Non-pigmented ciliary epithelial cell (primary cell): ENCODE measurements at places on chromosomes 12 and 14.
A peak's percentile ranks its signal among the peaks of the same experiment; 100 is the strongest.

- DNase-seq = no peak
Observed at GRCh38 chr14:92754966-92755365, 6.5 kb upstream of the LGMN start.

- DNase-seq = peak; percentile 18
Observed at GRCh38 chr14:39673270-39673711, 241.1 kb upstream of the FBXO33 start.

DNA sequence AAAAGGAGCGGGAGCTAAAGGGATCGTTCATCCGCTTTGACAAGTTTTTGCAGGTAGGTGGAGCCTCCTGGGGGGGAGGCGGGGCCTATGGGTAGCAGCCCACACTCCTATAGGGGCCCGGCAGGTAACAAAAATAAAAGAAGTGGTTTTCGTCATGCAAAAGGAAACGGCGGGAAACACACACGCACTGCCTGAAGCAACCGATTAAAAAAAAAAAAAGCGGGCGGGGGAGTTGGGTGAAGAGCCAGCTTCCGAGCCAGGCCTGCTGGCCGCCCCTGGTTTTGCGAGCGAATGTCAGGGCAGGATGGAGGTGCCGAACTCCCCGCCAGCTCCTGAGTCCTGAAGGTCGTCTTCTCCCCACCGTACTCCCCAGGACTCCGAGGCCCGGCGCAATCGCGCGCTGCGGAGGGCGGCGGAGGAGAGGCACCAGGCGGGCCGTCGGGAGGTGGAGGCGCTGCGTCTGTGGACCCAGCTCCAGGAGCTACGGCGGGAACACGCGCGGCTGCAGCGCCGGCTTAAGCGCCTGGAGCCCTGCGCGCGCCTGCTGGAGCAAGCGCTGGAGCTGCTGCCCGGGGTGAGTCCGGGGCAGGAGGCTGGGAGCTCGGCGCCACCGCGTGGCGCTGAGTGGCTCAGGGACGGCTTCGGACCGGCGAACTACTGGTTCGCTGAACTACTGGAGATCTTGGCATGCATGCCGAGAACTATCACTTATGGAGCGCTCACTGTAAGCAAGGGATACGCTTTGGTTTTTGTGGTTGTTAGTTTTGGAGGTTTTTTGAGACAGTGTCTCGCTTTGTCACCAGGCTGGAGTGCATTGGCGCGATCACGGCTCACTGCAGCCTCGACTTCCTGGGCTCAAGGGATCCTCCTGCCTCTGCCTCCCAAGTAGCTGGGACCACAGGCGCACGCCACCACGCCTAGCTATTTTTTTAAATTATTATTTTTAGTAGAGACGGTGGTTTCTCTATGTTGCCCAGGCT, 3.6 kb downstream of the CFAP73 start:
- DNase-seq = peak; percentile 30

DNA sequence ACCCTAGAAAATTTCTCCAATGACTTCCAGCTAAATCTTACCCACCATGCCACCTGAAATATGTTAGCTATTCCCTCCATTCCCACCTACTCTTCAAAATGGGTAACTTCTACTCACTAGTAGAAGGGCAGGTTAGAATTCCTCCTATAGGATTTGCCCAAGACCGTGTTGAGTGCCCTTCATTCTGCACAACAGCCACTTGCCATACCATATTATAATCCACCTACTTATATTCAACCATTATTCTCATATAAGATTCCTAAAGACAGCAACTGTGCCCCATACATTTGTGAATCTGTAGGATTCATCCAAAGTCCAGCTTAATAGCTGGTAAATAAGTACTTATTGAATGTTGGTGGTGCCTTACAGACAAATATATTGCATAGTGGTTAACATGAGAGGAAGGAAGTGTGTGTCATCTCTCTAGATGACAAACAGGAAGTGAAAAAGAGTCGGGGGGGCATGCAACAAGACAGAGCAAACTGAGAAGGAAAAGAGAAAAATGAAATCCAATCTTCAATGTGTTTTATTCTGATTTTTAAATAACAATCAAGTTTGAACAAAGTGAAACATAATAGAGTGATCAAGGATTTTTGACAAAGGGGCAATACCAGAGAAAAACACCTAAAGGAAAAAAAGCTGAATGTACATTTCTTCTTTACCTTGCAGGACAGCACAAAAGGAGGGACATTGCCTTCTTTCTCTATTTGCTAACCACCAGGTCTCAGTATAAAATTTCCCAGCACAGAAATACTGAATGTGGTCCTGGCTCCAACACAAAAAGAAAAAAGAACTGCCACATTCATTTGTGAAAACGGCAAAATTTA, 389.3 kb upstream of the USP15 start:
- no peak for DNase-seq

DNA sequence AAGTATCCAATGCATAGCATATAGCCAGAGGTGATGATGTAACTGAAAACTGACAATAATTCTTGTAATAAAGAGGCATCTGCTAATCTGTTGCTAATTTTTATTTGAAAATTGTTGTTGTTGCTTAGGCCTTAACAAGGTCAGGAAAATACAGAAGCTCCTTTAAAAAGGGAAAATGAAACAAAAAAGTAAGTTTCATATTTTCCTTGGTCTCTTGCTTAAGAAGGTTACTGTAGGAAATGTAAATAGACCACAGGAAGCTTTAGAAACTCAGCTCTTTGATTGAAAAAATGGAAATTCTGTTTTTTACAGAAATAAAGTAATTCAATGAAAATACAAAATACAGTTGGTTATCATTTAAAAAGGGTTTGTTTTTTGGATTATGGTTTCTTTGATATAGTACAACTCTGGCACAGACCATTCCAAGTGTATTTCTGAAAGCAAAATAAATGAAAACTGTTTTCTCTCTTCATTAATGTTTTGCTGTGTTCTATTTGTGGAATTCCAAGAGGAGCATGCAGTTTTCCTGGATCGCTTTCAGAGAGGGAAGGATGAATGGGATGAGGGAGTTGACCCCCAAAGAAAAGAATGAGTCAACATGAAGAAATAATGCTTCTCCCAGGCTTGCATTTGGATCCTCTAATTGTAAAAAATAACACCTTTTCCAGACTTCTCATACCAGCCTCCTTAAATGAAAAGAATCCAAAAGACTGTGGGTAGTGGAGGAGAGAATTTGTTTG, 398.0 kb upstream of the FAR2 start:
- no peak for DNase-seq

GRCh38 chr12:100170313-100170858, 27.7 kb upstream of the BLTP3B start:
- no peak for DNase-seq

DNA sequence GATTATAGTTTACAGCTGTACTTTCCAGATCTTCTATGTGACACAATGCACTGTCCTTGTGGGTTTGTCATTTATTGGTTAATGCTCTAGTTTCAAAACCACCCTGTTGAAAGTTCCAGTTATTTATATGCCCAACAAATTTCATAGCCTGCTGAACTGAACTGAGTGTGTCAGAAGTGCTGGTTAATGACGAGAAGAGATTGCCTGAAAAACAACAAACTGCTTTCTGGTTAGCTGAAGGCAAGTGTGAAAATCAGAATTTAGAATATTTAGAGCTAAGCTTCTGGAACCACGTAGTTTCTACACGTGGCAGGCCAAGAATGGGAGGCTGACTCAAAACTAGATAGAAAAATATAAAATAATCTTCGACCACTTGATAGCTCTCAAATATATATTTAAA, 19.1 kb upstream of the RIN3 start:
- no peak for DNase-seq

GRCh38 chr12:91043408-91043807, 14.4 kb downstream of the KERA start:
- no peak for DNase-seq

GRCh38 chr14:89330236-89331002, 86.6 kb downstream of the FOXN3 start:
- DNase-seq = peak; percentile 79

GRCh38 chr14:45373877-45374276, 120.9 kb upstream of the MIS18BP1 start:
- DNase-seq = no peak

- no peak for DNase-seq
Observed at GRCh38 chr12:95590775-95591174, 39.5 kb upstream of the USP44 start.

DNA sequence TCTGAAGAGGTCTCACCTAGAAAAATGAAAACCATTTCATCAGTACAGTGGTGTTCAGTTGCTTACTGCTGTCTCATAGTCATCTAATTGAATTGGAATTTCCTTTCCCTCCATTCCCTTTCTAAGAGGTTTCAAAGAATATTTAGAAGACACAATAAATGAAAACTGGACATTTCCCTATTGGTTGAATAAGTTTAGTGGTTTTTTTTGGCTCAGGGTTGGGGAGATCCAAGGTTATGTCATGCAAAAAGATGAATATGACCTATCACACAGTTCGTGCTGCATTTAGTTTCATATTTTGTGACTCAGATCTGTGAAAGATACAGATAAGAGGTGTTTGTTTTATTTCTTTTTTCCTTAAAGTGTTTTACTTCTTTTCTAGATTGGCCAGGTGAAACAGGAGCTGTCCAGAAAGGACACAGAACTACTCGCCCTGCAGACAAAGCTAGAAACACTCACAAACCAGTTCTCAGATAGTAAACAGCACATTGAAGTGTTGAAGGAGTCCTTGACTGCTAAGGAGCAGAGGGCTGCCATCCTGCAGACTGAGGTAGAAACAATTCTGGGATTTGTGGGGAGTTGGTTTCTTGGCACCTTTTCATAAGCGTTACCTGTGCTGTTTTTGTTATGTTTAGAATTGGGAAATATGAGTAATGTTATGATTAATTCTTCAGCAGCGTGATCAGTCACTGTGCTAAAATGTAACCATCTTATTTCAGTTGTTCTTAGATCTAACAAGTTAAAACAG, 124.6 kb downstream of the ERC1 start:
- DNase-seq = peak; percentile 45

DNA sequence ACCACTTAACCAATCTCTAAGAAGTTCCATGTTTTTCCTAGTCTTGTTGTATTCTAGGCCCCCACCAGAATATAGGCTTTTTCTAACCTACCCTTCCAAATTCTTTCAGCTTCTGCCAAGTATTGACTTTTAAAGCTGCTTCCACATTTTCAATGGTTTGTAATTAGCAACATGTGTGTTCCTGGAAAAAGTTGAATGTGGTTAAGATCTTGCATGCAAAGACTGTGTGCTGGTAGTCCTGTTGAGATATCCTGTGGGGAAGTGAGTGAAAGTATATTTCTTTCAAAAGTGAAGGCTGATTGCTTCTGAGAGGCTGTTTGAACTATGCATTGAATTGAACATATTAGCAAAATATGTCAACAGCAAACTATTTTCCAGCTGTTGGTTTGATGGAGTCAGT, 646 bp upstream of the OR6C4 start:
- DNase-seq = no peak

GRCh38 chr14:103930051-103930604, 1.9 kb downstream of the TDRD9 start:
- no peak for DNase-seq

- DNase-seq = no peak
Observed at GRCh38 chr12:53499266-53500141, at the start of gene MAP3K12. TSS of gene MAP3K12 (minus strand) at chr12:53499458. CDS start at chr12:53487391, 12,067 bp downstream.

GRCh38 chr14:105153331-105153731, 15.2 kb downstream of the JAG2 start:
- DNase-seq = no peak

GRCh38 chr12:131830914-131831571, 2.9 kb downstream of the MMP17 start:
- DNase-seq = no peak

GRCh38 chr12:90071996-90072395, 363.4 kb upstream of the ATP2B1 start:
- no peak for DNase-seq

DNA sequence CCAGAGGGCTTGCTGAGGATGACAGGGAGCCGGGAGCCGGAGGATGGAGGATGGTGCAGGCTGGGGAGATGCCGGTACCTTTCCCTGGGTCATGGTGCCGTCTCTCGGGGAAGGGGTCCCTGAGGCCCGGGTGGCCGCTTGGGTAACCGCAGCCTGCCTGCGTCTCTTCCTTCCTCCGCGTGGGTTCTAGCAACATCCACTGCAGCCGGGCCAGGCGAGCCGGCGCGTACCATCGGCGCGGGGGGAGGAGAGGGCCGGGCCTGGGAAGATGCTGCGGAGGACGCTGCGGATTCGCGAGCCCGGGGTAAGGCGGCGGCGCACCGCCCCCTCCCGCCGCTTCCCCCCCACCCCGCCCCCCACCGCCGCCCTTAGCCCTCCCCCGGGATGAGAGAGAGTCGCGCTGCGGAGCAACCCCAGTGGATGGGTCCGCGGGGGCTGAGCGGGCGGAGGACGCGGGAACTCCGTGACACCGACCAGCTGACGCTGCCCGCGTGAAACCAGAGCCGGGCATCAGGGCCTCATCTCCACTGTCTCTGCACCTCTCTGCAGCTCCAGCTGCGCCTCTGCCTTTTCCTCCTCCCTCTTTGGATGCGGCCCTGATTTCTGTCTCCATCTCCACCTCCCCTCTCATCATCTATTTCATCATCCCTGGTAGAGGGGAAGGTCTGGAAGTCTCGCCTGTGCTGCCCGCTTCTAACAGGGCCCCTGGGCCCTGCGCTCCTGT, at the start of gene FAIM2:
Gene FAIM2, minus strand, starts transcription at position 201 of the 724 bp plus-strand sequence. Its CDS starts 108 bp downstream, at position 93.
- no peak for DNase-seq

GRCh38 chr12:63400718-63401117, 249.7 kb upstream of the AVPR1A start:
- peak; percentile 56 for DNase-seq

DNA sequence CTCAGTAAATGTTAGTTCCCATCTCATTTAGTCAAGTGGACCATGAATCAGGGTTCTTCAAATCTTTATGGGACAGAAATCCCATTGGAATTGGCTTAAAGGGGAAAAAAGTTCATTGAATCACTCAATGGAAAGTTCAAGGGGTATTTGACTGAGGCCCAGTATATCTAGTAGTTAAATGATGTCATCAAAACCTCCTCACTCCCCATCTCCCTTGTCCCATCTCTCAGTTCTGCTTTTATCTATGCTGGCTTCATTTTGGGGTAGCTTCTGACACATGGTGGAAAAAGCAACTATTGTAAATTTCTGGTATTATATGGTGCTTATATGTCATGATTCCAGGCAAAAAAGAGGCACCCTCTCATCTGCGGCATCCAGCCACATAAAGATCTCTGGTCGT, 51.9 kb downstream of the DAAM1 start:
- no peak for DNase-seq

DNA sequence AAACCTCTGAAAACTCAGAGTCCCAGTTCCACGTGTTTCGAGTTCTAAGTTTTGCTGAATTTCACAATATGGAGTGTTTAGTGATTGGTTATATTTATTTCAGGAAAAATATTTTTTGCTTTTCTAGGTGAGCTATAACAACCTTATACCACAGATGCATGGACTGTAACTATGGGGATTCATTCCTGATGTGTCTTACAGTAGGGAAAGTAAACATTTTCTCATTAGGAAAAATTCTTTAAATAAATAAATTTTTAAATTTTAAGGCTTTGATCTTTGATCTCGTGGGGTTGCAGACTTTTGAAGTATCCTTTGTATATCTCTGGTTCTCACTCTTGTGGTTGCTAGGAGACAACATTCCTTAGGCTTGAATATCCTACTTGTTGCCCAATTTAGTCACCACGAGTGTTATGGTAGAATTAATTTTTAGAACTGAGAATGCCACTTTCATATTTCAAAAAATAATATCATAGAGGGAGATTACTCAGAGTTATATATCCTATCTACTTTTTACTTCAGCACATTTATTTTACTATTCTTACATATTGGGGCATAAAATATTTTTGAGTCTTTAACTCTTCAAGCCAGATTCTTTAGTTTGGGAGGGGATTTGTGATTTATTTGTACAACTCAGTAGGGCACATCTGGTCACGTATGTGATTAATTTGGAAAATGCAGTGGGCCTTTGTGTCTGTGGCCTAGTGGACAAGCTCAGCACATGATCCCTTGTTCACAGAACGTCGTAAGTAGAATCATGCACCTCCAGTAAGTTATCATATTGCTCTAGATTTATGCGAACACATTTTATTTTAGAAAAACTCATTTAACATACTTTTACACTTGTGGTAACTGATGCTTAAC, 224.0 kb downstream of the TTC6 start:
- peak; percentile 38 for DNase-seq
